Stimulated activated naive CD8-positive, alpha-beta T cell treated with anti-CD3 and anti-CD28 coated beads, Interleukin-15, Interleukin-2, amounts not matched to agents 100 U/mL and 50 U/mL, for 24 hours (primary cell): ENCODE measurements at places on chromosomes 7 and 10.
A peak's percentile ranks its signal among the peaks of the same experiment; 100 is the strongest.

- no peak for DNase-seq
Observed at GRCh38 chr7:140674356-140674800, 1.6 kb downstream of the ADCK2 start.

DNA sequence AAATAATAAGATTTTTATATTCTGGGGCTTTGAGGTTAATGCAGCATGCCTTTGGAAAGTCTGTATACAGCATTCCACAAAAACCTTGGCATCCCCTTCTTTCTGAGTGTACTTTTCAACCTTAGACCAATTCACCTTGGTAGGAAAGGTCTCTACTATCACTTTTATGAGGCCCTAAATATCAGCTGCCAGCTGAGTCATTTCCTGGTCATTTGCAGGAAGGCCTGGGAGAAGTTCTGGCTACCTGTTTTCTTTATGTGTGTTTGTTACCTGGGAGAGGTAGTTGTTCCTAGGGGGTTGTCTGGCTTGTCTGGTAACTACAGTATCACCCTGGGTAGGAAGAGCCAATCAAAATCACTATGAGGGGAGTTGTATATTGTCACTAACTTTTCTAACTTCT lies 4.1 kb downstream of the SPAM1 start:
- no peak for DNase-seq

DNA sequence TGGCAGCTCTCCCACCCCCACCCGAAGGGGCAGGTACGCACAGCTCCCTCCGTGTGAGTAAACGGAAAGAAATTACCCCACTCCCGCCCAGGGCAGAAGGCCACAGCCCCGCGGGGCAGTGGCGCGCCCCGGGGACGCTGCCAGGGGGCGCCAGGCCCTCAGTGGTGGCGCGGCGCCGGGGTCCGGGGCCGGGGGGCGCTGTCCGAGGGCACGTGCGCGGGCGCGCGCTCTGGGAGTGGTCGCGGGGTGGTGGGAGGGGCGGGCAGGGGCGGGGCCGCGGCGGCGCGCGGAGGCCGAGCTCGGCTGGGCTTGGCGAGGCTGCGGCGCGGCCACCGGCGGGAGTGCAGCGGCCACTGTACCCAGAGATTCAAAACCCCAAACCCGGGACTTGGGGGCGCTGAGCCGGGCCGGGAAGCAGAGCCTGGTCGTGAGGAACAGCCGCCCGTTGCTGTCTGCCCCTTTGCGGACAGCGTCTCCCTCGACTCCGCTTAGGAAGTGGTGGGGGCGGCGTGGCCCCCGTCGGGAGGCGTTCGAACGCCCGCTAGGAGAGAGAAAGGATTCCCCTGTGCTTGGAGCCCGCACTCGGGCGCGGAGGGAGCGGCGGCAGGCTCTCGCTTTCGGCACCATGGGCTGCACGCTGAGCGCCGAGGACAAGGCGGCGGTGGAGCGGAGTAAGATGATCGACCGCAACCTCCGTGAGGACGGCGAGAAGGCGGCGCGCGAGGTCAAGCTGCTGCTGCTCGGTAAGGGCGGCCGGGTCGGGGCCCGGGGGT lies at the start of gene GNAI1:
GNAI1 (plus strand) TSS at position 296 of the 773 bp plus-strand sequence; CDS start at position 626, 330 bp downstream.
- DNase-seq: peak; percentile 57

DNA sequence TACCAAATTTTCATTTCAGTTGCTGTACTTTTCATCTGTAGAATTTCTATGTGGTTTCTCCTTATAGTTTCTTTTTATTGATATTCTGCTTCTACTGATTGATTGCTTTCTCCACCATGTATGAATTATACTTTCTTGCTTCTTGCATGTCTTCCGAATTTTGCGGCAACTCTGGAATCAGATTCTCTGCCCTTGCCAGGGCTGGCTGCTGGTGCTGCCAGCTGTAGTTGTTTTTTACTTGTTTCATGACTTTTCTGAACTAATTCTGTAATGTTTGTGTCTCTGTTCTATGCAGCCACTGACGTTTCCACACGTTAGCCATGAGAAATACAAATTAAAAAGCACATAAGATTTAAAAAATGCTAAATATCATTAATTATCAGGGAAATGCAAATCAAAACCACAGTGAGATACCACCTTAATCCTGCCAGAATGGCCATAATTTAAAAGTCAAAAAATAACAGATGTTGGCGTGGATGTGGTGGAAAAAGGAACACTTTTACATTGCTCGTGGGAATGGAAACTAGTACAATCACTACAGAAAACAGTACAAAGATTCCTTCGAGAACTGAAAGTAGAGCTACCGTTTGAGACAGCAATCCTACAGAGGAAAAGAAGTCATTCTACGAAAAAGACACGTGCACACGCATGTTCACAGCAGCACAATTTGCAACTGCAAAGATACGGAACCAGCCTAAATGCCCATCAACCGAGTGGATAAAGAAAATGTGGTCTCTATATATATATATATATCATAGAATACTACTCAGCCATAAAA lies 51.5 kb downstream of the MAD1L1 start:
- DNase-seq: no peak

- DNase-seq: no peak
Observed at GRCh38 chr10:79256264-79256806, 90.9 kb upstream of the PPIF start.

DNA sequence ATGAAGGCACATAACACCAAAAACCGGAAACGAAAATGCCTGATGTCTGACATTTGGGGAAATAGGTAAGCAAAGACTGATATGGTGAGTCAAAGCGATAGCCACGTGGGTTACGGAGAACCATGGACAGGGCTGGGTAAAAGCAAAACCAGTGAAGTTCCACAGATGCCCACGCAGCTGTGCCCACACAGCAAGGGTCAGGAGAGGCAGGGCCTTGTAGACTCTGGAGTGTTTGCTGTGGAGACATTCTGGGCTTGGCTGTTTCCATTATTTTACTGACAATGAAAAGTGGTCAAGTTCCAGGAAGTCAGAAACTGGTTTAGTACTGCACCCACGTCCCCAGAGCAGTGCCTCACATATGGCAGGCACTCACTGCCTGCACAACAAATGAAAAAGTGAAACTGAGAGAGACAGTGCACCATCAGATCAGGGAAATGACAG lies 148.7 kb downstream of the ZMYND11 start:
- DNase-seq: peak; percentile 27

GRCh38 chr10:99777918-99778714 lies 4.3 kb upstream of the ABCC2 start:
- no peak for DNase-seq

GRCh38 chr7:15848362-15848761 lies 161.9 kb upstream of the MEOX2 start:
- DNase-seq: no peak

DNA sequence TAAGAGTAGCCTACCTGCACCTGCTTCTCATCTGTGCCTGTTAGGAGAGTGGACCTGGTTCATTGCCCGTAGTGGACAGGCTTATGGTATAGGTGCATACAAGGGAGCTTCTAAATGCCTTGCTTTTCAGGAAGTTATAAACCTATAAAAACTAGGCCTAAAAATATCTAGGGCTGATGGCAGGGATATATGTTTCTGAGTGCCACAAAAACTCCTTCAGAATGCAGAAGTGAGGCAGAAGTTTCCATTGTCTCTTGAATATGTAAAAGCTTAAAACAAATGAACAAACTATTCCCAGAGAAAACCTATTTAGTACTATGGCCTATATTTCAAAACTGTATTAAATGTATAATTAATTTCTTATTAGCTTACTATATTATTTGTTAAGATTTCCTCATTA lies 91.8 kb downstream of the RNLS start:
- DNase-seq: no peak

- no peak for DNase-seq
Observed at GRCh38 chr10:79088176-79088575, 19.4 kb downstream of the ZMIZ1 start.

- DNase-seq: peak; percentile 33
Observed at GRCh38 chr10:14389981-14390590, 59.4 kb upstream of the FRMD4A start.

- no peak for DNase-seq
Observed at GRCh38 chr10:121567569-121567968, 30.7 kb downstream of the FGFR2 start.

DNA sequence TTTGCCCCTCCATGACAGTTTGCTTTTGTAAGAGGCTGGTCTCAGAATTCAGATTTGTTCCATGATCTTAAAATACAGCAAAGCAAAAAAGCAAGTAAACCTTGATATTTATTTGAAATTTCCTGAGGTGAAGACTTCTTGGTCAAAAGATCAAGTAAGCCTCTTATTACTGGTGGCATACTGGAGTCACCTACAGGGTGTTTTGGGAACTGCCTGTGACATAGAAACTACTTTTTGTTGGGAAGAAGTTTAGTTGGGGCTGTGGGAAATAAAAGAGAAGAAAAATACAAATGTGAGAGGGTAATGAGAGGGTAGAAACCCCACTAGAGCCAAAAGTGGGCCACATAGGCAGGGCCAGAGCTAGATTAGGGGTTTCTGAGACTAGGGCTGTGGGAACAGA lies 217.9 kb downstream of the OTUD1 start:
- DNase-seq: no peak

DNA sequence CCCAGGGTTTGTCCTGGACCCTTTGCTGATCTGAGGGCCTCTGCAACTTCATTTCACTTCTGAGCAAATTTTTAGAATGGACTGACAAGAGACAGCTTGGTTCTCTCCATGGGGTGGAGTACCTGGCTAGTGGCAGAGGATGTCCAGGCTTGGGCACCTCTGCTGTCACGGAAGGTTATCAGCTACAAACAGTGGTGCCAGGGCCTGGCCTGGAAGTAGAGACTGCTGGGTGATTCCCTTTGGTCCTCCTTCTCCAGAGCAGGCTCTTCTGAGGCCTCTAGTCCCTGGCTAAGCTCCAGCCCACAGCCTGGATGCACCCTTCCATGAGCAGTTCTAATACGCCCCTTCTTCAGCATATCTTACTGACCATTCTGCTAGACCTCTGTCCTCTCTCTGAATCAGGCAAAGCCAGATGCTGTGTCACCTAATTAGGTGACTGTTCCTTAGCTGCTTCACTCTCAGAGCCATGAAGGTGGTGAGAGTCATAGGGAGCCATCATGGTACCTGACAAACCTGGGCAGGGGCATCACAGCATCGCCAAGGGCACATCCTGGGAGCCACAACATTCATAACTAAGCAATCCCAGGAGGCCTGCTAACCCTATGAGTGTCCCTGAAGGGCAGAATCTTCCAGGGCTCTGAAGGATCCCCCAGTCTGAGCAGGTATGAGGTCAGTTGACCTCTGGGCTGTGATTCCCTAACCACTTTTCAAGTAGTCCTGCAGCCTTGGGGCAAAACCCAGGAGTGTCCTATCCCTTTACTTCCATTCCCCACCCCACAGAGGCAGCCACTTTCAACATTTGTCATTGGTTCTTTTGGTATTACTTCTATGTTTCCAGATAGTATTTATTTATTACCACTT lies 4.0 kb downstream of the ARHGAP22 start:
- DNase-seq: no peak

DNA sequence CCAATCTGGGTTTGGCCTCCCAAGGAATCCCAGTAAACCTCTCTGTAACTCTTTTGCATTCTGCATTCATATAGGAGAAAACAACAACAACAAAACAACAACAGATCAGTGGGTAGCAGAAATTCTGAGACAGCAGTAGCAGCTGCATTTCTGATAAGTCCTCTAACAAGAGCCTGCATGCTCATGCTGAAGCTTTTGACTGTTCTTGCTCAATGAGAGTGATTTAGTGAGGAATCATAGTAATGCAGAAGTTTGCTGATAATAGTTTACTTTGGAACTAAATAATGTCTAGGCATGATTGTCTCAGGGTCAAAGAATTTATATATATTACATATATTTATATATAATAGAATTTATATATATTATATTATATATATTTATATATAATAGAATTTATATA lies 35.2 kb downstream of the BMPER start:
- DNase-seq: no peak

GRCh38 chr10:5447056-5447455 lies 34.7 kb downstream of the NET1 start:
- no peak for DNase-seq

- DNase-seq: no peak
Observed at GRCh38 chr10:3530783-3531645, 254.0 kb downstream of the KLF6 start.

- no peak for DNase-seq
Observed at GRCh38 chr7:47625861-47626715, 44.2 kb upstream of the TNS3 start.

DNA sequence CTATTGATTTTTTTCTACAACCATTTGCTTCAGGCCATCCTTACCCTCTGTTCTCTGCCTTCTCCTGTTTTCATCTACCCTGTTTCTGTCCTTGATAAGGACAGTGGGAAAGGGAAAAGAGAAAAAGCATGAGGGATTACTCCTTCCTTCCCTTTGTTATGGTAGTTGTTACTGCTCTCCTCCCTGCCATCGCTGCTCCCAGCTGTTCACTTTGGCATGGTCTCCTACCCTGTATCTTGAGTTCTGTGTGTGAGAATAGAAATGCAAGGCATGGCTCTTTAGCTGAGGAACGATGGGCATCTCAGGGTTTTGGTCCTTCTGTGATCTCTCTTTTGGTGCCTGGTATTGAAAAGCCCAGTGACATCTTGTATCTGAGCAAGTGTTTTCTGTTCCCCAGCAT lies 6.4 kb downstream of the CCSER2 start:
- no peak for DNase-seq

DNA sequence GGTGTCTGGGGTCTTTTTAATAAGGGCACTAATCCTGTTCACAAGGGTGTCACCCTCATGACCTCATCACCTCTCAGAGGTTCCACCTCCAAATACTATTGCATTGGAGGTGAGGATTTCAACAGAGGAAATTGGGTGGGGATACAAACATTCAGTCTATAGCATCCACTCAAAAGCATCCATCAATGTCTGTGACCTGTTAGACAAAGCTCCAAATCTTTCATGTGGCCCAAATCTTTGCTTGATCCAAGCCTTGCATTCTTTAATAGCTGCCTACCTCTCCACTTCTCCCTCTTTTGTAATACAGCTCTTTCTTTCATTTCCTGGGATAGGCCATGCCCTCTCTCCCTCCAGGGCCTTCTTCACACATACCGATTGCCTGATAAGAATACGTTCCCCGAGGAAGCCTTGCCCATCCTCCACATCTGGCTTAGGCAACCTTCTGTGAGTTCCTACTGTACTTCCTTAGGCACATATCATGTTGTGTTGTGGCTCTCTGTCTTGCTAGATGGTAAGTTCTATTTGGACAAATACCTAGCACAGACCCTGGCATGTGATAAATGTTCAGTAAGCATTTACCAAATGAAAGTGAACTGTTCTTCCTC lies 66.1 kb downstream of the CREM start:
- DNase-seq: no peak

DNA sequence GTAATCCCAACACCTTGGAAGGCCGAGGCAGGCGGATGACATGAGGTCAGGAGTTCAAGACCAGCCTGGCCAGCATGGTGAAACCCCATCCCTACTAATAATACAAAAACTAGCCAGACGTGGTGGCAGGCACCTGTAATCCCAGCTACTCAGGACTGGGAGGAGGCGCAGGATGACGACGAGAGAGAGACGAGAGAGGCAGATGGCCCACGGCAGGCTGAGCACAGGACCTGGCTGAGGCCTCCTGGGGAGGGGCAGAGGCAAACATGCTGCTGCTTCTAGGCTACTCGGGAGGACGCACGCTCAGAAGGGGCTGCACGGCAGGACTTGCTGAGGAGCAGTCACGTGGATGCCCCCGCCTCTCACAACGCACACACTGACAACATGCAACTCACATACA lies 22.4 kb downstream of the DIP2C start:
- no peak for DNase-seq
